Stimulated activated CD4-positive, alpha-beta T cell treated with anti-CD3 and anti-CD28 coated beads, Interleukin-1b, Interleukin-23, amount 100 ng/mL, for 1 hour (primary cell): ENCODE measurements at places on chromosomes 6 and 20.

- no peak for DNase-seq
Observed at GRCh38 chr6:112296122-112296521, 41.8 kb upstream of the LAMA4 start.

DNA sequence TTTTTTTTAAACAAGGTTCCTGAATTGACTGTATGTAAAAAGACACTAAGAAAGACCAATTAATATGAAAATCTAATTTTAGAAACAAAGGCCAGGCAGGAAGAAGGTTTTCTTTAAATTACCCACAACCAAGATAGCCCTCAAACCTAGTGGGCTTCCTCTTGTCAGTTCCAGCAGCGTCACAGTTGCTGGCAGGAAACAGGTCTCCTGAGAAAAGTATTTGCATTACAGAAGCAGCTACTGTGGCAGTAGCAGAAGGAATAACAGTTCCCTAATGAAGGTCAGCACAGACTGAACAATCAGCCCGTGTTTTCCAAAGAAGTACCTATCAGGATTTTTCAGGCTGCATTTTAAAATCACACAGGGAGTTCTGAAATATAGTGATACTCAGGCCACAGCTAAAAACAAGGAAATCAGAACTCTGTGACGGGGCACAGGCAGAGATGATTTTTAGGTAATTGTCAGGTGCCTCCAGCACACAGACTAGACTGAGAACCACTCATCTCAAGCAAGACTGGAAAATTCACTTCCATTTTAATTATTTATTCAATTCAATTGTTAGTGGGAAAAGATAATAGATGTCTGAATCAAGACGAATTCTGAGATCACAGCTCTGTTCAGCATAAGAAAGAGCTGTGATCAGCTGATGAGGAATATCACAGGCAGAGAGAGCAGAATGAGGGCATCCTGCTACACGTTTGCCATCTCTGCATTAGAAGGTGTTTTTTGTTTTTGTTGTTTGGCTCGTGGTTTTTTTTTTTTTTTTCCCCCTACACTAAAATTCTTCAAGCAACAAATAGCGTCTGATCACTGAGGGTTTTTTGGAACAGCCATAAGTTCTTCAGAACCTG, 230.5 kb upstream of the KHDRBS2 start:
- no peak for DNase-seq

DNA sequence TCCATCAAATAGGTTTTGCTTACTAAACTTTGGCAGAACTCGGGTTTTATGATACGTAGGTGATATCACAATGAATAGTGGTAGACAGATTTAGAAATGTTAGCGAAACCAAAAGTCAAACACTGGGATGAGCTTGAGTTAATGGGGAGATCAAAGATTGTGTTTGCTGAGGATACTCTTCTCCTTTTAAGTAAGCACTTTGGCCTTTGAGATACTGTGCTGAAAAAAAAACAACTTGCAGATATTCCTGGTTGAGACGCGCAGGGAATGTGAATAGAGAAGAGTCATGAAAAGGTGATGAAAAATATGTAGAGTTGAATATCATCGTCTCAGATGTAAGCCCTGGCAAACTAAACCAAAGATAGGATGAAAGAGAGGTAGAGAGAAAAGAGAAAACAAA, 48.3 kb downstream of the TRMT11 start:
- DNase-seq, result no peak

DNA sequence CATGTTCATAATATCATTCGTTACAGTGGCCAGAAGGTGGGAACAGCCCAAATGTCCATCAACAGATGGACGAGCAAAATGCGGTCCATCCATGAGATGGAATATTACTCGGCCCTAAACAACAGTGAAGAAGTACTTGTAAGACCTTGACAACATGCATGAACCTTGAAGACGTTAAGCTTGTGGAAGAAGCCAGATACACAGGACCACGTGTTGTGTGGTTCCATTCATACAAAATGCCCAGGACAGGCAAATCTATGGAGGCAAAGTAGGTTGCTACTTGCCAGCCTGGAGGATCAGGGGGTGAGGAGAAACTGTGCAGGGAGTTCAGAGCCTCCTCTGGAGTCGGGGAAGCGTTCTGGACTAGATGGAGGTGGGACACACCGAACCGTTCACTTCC, 207.1 kb downstream of the ERMARD start:
- DNase-seq, result no peak

DNA sequence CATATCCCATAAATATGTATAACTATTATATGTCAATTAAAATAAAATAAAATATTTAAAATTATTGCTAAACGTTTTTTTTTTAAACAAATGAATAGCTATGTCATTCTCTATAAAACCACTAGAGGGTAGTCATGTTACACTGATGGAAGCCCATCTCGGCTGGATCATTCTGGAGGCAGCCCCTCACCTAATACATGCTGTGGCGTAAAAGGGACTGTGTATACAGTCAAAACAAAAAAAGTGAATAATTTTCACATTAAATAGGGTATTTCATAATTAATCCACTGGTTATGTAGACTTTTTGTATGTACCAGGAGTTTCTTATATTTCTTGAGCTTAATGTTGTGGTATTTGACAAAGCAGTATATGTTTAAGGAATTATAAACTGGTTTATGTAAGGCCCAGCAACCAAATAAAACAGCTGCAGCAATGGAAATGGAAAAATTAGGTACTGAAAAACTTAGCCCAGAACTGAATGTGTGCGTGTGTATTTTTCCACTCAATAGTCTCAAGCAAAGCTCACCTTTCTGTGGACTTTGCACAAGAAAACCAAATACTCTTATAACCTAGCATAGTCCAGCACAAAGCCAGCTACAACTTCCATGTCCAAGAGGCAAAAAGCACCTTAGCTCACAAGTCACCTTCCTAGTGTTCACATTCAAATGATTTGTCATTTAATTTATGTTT, 81.7 kb downstream of the COL9A1 start:
- DNase-seq, result no peak

- no peak for DNase-seq
Observed at GRCh38 chr6:46215777-46216176, 45.0 kb upstream of the ENPP5 start.

DNA sequence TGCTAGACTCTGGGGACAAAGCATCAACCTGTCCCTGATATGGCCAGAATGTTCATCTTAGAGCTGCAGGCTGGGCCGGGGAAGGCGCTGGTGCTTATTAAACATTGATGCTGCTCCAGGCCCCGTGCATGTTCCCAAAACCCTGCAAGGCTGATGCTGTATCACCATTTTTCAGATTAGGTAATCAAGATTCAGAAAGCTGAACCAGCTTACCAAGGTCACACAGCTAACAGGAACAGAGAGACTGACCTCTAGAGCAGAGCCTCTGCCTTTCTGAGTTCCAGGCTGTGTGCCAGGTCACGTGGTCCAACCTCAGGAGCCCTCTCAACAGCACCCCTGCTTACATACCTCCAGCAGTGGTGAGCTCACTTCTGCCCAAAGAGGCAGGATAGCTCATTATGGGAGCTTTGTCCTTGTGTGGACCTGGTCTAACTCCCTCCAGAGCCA, 16.1 kb upstream of the VSTM2L start:
- DNase-seq, result no peak

- no peak for DNase-seq
Observed at GRCh38 chr20:49132995-49133478, 55.1 kb downstream of the STAU1 start.

DNA sequence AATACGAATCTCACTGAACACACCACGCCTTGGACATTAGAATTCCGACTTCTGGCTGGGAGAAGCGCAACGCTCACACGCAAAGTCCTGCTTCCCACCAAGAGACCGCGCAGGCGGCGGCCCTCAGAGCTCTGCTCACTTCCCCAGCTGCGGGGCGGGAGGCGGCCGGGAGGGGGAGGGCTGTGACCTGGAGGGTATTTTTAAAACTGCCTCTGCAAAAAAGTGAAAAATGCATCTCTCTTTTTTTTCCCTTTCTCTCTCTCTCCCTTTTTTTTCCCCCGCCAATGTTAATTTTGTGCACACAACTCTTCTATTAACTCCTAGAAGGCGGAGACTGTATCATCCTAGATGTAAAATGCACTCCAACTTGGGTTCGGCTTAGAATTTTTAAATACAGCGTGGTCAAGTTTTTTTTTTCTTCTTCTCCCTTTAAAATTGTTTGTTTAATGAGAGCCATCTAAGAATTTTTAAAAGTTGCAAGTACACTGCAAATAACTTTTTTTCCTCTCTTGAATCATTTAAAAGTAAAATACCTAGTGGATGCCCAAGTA, 66.4 kb downstream of the STX11 start:
- DNase-seq, result no peak

DNA sequence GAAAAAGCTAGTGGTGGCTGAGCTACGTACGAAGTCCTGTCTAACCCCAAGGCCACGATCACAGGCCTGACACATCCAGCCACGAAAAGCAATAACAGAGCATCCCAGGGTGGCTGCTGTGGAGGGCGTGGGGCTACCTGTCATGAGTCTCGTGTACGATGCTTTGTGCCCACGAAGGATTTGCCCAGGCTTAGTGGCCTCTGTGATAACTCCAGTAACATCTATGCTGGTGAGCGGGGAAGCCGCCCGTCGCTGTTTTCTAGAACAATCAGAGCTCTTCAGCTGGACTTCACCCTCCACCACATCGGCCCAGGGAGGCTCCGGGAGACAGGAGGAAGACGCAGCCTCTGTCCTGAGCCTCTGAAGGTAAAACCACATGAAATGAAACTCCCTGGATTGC, 250.5 kb downstream of the TAF4 start:
- no peak for DNase-seq

DNA sequence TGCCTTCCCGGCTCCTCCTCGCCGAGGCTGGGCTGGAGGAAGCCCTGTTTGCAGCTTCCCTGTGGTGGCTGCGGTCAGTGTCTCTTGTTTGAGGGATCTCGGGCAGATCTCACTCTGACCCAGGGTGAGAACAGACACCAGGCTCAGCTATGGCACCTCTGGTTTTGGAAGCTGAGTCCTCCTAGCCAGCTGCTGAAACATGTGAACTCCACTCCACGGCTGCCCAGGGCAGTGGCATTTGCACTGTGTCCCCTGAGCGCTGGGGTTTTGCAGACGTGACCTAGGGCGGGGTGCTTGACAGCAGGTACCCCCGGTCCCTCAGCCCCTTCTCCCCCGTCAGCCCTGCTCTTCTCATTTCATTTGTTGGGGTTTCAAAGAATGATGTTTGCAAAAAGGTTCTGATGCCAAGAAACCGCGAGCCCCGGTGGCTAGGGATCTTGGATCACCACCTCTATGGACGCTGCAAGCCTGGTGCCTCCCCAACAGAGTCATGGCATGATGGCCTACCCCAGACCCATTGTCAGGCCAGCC, 55.0 kb upstream of the DACT2 start:
- no peak for DNase-seq

- no peak for DNase-seq
Observed at GRCh38 chr6:33758815-33759216, 12.1 kb upstream of the IP6K3 start.

DNA sequence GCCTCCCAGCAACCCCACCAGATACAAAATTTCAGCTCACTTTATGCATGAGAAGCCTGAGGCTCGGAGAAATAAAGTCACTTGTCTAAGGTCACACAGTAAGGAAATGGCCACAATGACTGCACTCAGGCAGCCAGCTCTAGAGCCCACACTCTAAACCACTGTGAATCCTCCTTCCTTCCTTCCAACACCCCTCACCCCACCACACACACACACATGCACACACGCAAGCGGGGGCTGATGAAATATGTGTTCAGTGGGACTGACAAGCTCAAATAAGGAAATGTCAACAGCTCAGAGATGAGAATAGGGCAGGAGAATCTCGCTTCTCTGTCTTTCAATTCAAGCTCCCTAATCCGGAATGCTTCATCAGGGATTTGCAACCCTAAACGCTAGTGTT, 6.0 kb upstream of the BPIFA1 start:
- DNase-seq, result no peak

DNA sequence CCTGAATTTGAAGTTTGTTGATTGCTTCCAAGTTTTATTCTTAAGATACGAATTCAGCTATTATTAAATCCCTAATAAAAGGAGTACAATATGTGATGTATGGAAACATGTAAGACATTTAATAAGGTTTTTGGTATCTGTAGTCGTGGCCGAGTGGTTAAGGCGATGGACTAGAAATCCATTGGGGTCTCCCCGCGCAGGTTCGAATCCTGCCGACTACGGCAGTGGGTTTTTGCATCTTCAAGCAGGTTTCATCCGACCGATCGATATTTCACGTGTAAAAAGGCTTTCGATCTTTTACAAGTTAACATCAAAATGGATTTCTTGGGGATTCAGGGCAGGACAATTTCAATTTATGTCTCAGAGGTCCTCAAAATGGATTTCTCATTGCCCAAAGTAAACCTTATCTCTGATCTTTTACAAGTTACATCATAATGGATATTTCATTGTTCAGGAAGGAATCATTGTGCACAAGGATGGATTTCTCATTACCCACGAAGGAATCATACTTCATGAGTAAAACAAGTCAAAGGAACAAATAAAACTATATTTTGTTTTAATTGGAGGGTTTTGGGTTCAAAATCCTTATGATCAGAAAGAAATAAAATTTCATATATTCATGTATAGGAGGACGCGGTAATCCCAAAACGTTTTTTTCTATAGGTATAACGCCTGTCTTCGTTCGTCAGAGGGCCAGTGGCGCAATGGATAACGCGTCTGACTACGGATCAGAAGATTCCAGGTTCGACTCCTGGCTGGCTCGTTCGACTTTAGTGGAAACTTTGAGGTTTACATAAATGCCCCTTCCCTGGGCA, 37.3 kb upstream of the BTN3A2 start:
- no peak for DNase-seq

DNA sequence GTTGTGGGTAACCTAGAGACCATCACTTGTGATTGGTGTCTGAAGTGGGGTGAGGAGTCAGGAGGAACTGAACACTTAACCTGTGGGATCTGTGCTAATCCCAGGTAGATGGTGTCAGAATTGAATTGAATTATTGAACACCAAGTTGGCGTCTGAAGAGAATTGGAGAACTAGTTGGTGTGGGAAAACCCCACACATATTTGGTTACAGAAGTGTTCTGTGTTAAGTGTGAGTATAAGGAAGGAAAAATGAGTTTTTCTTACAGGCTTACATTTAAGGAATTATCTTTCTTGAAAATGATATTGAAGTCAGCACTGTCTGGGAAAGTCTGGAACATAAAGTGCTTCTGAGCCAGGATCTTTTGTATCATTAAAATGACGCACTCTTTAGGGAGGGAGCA, 182.9 kb upstream of the ECI2 start:
- DNase-seq, result no peak

GRCh38 chr6:85372915-85373270, 77.0 kb upstream of the NT5E start:
- DNase-seq, result no peak

- DNase-seq, result no peak
Observed at GRCh38 chr6:152636021-152636608, 1.0 kb downstream of the SYNE1 start.

DNA sequence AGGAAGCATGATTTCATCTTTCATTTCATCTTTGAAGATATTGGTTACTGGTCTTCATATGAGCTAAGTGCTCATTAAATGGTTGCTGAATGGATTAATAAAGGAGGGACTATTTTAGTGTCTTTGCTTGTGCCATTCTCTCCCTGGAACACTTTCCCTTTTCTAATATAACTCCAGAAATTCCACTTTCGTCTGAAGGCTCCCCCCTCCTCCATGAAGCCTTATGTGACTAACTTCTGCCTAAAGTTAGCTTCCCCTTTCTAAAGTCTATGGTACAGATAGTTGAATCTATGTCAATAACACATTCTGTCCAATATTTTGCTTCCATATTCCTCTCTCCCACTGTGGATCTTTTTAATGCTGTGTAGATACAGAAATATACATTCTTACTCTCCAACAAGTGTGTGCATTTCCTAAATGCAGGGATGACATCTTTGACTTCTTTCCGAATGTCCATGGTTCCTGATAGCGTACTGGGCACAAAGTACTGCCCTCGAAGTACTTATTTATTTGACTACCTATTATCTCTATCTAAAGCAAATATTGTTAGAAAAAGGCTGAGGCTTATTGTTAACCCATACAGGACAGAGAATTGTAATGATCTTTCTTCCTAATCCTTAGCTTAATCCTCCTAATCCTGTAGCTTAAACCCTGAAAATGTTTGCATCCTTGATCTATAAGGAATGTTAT, 84.7 kb upstream of the ELOVL5 start:
- no peak for DNase-seq
